ENCODE measurements at places on chromosomes 7 and 10.

DNA sequence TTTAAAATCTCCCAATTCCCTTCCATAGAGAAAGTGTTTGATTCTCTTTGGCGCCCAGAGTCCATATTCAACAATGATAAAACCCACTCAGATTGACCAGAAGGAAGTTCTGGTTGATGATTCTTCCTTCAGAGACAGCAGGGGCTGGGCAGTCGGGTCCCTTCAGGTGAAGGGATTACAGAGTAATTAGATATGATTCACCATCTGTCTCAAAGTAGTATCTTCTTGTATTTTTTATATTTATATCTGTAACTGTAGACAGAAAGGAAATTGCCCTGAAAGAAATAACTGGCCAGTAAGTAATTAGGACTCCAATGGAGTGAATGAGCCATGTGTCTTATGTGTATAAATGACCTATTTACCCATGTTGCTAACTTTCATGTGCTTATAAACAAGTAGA, 156.0 kb downstream of the PLCE1 start:
- no peak for DNase-seq

GRCh38 chr10:129784291-129784690, 179.8 kb downstream of the EBF3 start:
- no peak for DNase-seq

DNA sequence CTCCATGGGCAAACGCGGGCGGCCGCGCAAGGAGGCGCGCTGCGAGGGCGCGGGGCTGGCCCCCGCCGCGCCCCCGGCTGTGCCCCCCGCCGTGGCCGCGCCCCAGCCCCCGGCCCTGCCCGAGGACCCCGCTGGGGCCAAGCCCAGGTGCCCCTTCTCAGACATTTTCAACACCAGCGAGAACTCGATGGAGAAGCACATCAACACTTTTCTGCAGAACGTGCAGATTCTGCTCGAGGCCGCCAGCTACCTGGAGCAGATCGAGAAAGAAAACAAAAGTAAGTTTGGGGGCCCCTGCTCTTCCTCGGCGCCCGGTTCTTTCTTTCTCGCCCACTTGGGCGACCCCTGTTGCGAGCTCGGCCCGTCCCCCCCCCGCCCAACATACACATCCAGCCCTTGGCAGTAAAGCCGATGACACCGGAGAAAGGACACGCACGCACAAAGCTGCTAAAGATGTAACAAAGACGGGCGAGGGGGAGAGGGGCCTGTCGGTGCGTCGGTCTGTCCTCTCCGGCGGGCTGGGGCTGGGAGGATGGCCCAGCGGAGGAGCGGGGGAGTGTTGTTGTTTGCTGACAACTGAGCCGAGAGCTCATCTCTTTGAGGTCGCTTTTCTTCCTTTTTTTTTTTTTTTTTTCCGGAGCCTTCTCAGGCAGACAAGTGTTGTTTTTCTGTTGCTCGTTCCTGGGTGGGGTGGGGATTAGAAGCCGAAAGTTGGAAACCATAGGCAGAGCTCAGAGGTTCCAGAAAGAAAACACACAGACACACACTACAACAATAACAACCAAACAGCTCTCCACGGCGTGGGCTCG, 604 bp downstream of the MXI1 start:
- DNase-seq: no peak

GRCh38 chr10:92538231-92538958, 35.5 kb downstream of the IDE start:
- DNase-seq: no peak

- no peak for DNase-seq
These were observed 3.7 kb downstream of the PURB start for GRCh38 chr7:44881610-44882009.
